ENCODE measurements at places on chromosomes 7 and 10. TPM values are rescaled to one million over a fixed set of nuclear protein-coding genes. Genes with fewer than 3 reads are reported as not detected.

DNA sequence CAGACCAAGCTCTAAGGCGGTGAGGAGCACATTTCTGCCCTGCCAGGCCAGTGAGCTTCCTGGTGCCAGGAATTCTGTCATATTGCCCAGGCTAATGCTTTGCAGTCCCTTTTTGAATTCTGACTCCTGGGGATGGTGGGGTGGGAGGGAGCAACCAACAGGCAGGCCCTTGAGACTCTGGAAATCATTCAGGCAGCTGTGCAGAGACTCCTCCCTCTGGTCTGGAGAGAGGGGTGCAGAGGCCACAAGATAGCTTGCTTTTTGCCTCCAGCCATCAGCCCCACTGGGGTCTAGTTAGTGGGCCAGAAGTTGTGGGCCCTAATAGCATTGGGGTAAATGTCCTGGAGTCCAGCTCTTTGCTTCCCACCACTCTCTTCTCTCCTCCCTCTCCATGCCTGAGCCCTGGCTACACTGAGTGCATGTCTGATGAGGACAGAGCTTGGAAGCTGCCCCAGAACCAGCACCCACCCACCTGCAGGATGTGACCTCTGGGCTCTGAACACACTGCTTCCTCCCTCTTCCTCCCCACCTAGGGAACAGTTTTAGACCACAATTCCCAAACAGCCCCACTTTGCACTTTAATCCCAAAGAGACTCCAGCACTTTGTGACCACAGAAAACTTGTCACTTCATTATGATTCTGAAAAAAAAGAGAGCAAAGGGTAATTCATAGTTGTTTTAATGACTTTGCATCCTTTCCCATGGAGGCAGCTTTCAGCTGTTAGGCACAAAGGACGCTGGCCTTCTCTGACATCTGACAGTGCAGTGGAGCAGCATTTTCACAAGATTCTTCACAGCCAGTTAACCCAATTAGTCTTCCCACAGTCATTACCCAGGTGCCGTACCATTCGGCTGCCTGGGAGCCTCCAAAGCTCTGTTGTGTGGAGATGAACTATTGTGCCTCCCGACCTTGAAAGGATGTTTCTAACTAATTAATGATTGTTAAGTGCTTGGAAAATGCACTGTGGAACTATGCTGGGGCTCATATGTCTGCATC, 262.5 kb downstream of the TRIL start:
- peak; percentile 60 for DNase-seq

DNA sequence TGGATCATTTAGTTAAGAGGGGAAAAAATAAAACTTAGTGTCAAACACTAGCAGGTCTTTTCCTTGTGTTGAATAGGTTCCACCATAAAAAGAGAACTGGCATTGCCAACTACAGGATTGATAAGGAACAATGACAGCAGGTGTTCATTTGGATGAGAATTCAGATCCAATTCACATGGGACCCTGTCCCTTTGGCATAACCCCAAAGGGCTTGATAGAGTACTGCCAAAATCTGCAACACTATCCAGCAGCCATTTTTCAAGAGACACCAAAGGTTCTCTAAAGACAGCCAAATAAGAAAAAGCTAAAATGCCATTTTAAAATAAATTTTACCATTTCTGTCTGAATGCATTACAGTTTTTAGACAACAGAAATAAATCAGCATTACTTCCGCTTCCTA, 422.3 kb downstream of the DGKB start:
- no peak for DNase-seq

- peak; percentile 40 for DNase-seq
These were observed 84.5 kb upstream of the PPP2R2D start for GRCh38 chr10:131816157-131816775.

- no peak for DNase-seq
These were observed 113.3 kb upstream of the JCAD start for GRCh38 chr10:30172673-30173072.

DNA sequence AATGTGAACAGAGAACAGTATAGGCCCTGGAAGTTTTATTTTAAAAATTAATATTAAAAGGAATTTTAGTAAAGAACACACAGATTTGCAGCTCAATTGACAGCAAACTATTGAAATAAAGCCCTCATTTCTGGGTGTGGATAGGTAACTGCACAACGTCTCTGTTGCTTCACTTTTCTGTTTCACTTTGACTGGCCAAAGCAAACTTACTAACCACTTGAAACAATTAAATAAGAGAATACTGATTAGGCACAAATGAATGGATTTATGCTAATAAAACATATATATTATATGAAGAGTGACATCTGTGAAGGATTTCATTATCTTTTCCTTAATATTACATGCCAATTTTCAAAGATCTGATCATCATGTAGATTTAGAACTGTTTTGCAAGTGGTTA, 11.9 kb downstream of the ZNF804B start:
- DNase-seq, result no peak

The NIPSNAP2 gene
- total RNA-seq, result 31.4 TPM

DNA sequence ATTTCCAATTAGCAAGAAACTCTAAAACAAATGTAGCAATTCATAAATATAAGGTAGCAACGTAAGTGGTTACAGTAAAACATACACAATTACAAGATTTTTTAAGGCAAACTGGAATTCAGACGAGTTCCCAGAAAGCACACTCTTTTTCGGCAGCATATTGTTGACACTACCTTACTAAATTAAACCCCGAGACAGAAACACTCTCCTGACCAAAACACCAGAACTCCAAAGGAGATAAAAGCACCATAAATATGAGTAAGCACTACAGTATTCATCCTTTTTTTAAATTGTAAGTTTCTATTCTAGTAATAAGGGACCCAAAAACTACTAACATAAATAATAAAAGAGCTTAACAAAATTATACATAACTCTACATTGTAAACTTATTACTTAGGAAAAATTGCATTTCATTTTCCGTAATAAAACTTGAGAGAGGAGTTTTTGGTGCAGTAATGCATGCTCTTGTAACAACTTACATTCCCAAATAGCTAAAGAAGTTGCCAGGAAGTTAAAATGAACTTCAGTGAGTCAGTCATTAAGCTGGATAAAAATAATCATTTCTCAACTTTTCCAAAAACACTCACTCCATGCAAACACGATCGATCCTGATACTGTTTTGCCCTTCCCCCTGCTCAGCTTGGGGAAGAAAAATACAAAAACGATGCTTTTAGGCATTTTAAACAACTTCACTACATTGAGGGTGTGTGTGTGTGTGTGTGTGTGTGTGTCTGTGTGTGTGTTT, 2.0 kb downstream of the PIP4K2A start:
- DNase-seq, result no peak

DNA sequence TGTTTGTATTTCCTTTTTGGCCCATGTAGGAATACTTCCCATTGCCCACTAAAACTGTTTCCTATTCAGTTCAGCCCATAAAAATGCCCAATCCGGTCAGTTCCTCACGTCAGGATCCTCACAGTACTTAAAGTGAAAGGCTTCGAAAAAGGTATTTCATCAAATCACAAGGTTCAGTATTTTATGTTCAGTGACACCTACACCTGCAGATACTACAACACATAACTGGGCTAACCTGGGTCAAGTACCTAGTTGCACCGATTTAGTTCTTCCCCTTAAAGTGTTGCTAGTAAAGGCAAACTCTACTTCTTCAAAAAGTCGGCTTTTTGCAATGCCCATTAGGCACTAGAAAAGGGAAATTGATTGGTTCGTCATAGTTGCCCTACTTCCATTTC, 1.1 kb downstream of the SNX13 start:
- no peak for DNase-seq

GRCh38 chr7:149310113-149310836, 48.3 kb downstream of the ZNF783 start:
- DNase-seq, result no peak

The C10orf105 gene
- 0.33 TPM for total RNA-seq

GRCh38 chr10:99681553-99681952, 22.2 kb downstream of the ENTPD7 start:
- no peak for DNase-seq

The PRTFDC1 gene
- total RNA-seq, result 13.6 TPM

GRCh38 chr7:31027161-31027965, 24.7 kb upstream of the ADCYAP1R1 start:
- peak; percentile 85 for DNase-seq

The CDHR3 gene
- 8.1 TPM for total RNA-seq

DNA sequence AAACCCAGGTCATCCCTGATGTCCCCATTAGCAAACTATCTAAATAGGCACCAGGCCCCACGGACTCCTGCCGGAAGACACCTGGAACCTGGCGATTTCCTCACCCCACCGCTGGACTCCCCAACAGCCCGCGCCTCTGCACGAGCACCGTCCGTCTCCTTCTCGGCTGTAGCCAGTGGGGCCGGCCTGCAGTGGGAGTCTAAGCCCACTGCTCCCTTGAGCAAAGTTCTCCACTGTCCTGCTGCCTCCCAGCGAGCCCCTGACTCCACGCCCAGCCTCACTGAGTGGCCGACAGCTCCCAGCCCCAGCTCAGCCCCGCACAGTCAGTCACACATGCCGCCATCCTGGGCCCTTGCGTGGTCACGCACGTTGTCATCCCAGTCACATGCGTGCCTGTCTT, 211.3 kb upstream of the PPP2R2D start:
- DNase-seq, result no peak

- DNase-seq, result no peak
These were observed 669.4 kb downstream of the NXPH1 start for GRCh38 chr7:9102846-9103245.

DNA sequence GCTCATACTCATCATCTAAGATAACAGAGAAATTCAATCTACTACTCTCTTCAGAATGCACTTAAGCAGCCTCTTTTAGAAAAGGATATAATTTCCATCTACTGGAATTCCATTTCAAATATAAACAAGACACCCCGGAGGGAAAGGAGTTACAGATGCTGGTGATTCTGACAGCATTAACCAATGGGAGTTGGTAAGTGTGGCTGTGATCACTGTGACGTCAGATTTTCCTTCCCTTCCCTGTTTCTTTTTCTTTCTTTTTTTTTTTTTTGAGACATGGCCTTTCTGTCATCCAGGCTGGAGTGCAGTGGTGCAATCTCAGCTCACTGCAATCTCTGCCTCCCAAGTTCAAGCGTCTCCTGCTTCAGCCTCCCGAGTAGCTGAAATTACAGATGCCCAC, 106.6 kb downstream of the ACTR3B start:
- no peak for DNase-seq

DNA sequence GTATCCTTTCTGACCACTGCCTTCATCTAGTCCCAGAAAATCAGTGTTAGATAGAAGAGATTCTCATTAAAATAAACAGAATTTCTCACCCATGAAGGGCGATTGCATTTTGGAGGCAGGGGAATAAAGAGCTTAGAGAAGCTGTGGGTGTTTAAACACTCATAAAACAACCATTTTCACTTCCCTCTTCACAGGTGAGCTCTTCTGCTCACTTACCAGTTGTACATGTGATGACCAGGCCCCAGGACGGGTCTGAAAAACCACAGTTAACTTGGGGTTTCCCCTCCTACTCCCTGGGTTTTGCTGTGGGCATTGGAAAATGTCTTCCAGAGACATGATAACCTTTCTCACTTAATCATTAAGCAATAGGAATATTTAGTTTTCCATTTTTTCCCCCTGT, 411.6 kb upstream of the DPP6 start:
- DNase-seq, result no peak

The ANKRD30A gene
- not detected for total RNA-seq

The FAM25A gene
- not detected for total RNA-seq
